ENCODE measurements at places on chromosomes 4 and X.

GRCh38 chr4:119604266-119604665, 24.3 kb downstream of the PDE5A start:
- no peak for DNase-seq

DNA sequence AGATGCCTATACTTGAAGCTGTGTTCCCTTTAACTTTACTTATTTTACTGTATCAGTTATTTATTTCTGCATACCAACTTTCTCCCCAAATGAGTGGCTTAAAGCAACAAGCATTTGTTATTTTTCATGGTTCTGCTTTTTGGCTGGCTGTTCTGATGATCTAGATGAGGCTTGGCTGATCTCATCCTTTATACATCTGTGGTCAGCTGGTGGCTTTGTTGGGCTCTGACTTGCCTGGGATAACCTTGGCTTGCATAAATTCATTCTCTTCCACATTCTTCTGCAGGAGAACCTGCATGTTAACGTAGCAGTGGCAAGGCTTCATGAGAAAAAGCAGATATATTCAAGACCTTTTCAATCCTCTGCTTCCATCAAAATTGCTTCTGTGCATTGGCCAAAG, 1317.6 kb downstream of the ADGRL3 start:
- no peak for DNase-seq

GRCh38 chr4:123671636-123672404, 275.2 kb downstream of the SPRY1 start:
- peak; percentile 9 for DNase-seq

GRCh38 chr4:80043541-80043940, 29.5 kb downstream of the ANTXR2 start:
- DNase-seq = no peak

- DNase-seq = no peak
Measured at GRCh38 chrX:136034668-136035067, 49.4 kb downstream of the SLC9A6 start.

- DNase-seq = no peak
Measured at GRCh38 chr4:109215506-109215905, 87.0 kb downstream of the COL25A1 start.

DNA sequence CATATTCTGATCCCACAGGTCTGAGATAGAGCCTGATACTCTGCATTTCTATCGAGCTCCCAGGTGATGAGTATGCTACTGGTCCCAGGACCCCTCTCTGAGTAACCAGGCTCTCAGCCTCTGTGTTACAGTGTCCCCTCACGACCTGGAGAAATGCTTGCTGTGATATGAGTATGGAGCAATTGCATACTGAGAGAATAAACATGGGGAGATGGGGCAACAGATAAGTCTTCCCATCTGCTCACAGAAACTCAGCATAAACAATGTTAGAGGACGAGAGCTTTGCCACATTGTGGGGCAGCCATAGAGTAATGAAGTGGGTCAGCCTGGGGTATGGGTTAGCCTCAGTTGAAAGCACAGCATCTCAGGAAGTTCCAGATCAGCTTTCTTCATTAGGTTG, 82.6 kb upstream of the HS3ST1 start:
- no peak for DNase-seq

DNA sequence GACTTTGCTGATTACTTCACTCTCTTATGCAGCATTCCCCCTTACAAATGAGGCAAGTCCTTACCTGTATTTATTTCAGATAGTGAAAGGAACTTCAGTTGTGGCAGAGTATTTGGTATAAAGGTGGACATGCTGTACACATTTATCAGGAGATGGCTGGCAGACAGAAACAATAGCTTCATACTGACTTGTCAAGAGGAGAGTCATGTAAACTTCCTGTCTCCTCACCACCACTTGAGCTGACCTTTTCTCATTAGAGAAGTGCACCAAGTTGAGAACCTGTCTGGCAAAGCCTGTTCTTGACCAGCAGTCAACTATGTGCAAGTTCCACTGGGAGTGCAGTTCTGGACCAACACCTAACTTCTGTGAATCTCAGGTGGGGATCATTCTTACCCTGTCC, 80.8 kb downstream of the LARP1B start:
- DNase-seq = no peak

DNA sequence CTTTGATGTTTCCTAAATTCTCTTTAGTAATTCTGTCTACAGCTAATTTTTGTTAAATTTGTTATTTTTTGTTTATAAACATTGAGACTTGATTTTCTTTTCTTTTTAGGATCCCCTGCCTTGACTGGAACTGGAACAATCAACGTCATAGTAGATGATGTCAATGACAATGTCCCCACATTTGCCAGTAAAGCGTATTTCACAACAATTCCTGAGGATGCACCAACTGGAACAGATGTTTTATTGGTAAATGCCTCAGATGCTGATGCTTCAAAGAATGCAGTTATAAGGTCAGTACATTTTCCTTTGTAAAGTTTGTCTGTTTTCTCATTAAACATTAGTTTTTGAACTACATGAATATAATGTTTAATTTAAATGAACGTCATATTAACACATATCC, 119.4 kb downstream of the FAT4 start:
- no peak for DNase-seq

DNA sequence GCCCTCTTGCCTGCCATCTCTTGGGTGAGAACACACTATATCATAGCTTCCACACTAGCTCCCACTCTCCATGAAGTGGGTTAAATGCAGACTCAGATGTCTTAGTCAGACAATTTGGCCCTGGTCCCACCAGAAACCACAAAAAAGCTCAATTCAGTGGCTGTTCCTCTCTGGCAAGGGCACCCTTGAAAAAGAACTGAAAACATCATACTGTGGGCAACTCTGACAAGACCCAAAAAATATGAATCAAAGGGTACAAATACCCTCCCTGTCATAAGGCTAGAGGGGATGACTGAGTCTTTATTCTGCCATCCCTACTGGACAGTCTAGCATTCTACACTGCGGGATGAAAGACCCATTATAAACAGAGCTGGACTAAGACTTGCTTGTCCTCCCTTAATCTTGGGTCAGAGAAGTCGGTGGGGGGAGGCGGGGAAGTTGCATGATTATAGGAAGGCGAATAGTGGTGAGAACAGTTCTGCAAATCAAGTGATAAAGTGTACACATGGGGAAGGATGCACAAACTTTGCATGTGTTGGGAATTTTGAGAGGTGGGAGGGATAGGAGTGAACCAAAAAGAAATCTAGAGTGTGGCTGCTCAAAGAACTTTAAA, 172.1 kb downstream of the OPHN1 start:
- no peak for DNase-seq

DNA sequence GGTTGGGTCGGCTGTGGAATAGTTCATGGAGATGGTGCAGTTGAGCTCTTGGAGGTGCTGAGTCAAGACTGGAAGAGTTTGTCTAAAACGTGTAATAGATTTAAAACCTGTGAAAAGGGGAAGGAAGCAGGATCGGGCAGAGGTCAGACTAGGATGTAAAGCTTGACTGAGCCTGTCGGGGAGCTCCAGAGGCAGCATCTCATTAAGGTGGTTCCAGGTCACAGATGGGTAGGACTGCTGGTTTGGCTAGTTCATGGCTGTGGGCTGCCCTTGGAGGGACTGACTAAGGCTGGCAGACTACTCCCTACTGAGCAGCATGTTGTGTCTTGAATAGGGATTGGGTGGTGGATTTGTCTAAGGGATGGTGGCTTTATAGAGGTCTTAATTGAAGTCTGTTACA, 28.4 kb upstream of the WDR1 start:
- DNase-seq = no peak

DNA sequence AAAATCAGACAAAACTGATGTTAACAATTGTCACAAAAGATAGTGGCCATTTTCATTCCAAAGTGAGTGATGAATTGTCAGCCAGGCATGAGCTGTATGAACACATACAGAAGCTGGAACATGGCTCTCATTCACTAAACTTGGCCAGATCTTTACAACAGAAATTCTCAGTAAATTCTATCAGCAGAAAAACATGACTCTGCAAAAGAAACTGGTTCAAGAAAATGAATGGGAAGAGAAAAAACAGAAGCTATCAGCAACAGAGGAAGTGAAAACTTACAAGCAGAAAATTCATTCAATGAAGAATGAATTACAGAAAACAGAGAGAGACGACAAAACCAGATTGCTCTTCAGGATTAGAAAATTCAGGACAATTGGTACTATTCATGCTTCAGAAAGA, 249.6 kb downstream of the COL25A1 start:
- DNase-seq = no peak

- DNase-seq = no peak
Measured at GRCh38 chr4:144295286-144295995, 154.9 kb upstream of the GYPA start.

DNA sequence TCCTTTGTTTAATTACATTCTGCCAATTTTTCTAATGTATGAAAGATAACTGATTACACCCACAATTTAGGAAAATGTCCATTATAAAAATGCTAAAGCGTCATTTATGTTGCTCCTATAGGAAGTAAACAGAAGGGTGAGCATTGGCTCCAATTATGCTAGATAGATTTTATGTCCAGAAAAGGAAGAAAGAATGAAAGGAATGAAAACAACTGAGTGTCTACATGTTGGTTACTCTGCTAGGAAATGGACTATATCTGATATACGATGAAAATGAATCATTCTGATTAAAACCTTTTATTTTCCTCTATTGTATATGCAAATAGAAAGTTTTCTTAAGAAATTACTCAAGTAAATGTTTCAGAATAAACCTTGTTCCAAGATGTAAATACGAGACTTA, 1.6 kb downstream of the ENAM start:
- no peak for DNase-seq

- no peak for DNase-seq
Measured at GRCh38 chr4:84977396-84977795, 10.9 kb upstream of the WDFY3 start.

DNA sequence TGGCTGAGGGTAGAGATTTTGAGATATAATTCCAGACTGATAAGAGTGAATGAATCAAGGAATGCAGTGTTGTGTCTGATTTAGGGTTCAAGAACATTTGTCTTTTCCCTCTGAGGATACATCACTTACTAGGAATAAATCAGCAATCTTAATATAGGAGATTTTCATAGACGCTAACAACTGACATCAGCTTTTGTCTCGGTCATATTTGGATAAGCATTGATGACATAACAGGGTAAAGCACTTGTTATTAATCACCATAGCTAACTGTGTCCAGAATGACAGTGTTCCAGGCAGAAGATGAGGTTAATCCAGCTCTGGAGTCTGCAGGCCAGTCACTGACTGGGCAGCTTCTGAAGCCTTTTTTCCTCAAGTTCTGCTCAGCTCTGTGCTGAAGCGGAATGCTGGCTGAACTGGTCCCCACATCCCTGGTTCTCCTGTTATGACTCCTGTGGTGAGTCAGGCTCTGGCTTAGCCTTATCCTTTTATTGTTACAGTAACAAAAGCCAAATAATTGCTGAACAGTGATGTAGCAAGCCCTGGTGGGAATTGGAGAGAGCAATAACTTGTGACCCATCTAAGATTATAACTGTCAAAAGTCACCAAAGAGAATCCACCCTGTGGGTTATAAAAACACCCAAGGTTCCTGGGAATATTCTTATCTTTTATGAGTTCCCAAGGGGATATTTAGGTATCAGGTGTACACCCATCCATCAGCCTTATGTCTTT, 41.8 kb downstream of the FNIP2 start:
- DNase-seq = no peak

DNA sequence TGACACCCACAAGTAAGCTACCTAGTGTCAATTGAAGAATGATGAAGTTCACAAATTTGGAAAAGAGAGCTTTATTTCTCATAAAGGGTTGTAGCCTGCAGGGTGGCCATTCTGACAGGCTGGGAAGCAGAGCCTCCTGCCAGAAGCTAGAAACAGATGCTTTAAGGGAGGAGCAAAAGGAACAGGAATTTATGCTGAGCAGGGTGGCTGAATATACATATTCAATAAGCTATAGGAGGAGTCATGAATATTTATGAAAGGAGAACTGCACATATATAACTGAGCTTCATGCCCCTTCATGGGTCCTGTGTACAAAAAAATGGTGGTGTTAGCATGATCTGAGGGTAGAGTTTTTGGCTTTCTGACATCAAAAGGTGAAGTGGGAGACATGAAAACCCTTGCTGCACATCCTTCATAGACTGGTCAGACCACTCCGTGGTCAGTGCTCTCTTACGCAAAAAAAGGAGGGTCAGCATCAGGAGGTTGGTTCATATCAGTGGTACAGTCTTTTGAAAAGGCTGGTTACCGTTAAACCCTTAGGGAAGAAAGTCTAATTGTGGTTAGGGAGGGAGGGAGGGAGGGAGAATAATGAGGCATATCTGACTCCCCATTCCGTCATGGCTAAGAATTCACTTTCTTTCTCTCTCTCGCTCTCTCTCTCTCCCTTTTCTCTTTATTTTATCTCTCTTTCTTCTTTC, 121.4 kb downstream of the LUZP4 start:
- DNase-seq = no peak

DNA sequence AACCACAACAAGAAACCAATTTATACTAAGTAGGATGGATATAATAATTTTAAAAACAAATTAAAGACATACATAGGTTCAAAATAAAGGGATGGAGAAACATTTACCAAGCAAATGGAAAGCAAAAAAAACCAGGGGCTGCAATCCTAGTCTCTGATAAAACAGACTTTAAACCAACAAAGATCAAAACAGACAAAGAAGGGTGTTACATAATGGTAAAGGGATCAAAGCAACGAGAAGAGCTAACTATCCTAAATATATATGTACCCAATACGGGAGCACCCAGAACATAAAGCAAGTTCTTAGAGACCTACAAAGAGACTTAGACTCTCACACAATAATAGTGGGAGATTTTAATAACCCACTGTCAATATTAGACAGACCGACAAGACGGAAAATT, 66.6 kb downstream of the ATRX start:
- DNase-seq = no peak

DNA sequence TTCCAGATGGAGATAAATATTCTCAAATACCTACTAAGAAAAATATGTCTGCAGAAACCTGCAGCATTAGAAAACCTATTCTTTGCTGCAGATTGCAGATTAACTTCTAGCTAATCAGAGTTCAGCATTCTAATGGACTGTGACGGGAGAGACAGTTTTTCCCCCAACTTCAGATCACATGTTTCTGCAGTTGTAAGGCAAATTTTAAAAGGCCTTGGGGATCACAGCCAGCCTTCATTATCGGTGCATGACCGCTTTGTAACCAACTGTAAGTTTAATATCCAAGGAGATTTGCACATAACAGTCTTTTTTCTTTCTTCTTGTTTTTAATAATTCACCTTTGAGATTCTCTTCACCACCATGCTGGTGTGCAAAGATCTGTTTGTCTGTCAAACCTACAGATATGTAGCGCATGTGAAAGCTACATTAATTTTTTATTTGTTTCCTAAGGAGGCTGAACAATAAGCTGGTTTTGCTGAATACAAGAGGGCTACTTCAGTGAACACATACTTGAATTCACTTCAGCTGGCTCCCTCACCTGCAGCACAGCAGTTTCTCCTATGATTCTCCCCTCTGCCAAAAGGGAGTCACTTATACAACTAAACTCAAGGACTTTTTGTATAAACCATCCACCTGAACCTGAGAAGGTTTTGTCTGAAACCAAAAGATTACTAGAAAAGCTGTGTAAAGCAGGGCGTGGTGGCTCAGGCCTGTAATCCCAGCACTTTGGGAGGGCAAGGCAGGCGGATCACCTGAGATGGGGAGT, 488.5 kb downstream of the RPA4 start:
- no peak for DNase-seq

GRCh38 chrX:82734140-82734539, 774.0 kb upstream of the POU3F4 start:
- DNase-seq = no peak

GRCh38 chr4:153710681-153711080, 26.6 kb downstream of the TLR2 start:
- DNase-seq = no peak
